ENCODE measurements at places on chromosomes 1 and 21.

GRCh38 chr1:80258659-80259058 is 1252.1 kb upstream of the ADGRL4 start:
- DNase-seq: no peak

DNA sequence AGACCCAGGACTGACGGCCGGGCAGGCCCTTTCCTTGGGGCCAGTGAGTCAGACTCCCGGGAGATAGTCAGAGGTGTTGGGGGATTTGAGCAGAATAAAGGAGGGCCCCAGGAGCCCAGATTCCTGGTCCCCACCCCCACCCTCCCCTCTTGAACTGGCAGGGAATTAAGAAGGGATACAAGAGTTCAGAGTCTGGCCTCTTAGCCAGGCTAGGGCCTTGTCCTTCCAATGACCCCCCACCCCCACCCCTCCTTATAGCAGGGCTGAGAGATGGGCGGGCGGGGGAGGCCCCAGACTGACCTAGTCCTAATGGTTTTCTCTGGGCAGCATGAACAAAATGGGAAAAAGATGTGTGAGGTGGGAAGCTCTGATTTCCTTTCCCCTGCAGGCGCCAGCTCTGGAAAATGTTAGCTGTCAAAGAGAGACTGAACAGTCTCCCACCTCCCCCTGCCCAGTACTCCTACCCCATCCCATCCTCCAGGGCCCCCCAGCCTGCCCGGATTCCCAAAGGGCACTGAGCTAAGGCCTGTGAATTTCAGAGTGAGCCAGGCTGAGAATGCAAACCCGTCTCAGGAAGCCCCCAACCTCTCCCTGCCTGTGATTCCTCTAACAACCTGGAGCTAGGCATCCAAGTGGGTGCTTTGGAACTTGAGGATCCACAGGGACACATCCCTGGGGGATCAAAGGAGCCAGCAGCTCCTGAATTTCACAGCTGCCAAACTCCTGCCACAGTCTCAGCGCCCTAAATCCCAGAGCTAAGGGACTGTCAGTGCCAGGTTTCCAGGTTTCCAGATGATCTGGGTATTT is 5.8 kb upstream of the CRABP2 start:
- no peak for DNase-seq

- no peak for DNase-seq
Observed at GRCh38 chr1:223714849-223715603, 2.7 kb downstream of the CAPN2 start.

DNA sequence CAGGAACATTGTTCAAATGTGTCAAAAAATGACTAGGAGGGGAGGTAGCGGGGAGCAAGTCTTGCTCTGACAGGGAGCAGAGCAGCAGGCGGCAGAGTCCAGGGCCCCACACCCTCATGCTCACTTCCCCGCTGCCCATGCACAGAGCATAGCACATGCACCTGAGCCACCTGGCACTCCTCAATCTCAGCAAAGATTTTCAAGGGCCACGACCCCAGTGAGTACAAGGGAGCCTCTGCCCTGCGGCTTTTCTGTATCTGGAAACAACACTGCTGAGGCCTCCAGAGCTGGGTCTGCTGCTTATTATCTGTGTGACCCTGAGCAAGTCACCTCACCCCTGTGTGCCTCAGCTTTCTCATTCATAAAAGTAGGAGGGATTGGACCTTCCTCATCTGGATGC is 1.1 kb upstream of the GJB3 start:
- no peak for DNase-seq

DNA sequence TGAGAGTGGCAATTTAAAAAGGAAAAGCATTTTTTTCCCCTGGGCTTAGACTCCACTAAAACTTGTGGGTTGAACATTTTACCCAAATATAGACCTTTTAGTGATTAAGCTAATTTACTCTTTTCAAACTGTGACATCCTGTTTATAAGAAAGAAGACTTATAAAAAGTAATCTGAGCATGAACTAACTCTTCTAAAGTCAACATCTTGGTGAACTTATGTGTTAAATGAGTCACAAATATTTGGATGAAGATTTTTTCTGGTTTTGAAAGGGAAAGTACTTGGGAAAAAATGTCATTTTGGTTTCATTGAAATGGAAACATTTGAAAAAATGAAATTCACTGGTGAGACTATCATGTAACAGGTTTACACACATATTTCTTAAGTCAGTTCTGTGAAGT is 109.8 kb downstream of the KCNK2 start:
- no peak for DNase-seq

DNA sequence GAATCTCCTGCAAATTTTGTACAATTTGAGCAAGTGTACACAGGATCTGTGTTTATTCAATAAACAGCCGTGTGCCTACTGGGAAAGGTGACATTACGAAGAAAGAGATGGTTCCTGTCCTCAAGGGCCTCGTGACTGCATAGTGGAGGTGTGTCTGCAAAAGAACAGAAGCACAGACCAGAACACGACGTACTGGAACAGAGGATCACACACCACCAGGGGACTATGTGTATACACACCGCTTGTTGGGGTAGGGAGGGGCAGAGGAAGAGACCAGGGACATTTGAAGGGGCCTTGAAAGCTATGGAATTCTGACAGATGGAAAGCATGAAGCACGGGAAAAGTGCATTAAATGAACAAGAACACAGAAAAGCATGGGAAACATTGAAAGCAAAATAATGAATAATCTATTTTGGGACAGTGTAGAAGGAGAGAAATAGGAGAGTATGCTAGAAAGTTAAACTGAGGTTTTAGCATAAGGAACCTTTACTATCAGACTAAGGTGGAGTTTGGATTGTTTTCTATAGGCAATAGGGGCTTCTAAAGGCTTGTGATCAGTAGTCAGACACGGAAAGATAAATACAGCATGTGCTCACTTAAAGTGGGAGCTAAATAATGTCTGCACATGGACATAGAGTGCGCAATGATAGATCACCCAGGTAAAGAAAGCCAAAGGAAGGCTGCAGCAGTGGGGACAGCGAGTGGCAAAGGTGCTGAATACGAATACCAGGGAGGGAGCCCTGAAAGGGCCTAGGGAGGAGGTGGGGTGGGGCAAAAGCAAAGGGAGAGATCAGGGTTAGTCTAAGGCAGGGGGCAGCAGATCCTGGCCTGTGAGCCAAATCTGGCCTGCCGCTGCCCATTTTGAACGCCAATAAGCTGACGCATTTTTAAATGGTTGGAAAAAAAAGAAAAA is 11.0 kb downstream of the JAK1 start:
- no peak for DNase-seq

GRCh38 chr21:44697811-44698734 is 1.1 kb downstream of the KRTAP10-12 start:
- no peak for DNase-seq

GRCh38 chr21:33943293-33943692 is 27.7 kb upstream of the ATP5PO start:
- DNase-seq: no peak

GRCh38 chr1:180920702-180921101 is 8.0 kb downstream of the KIAA1614 start:
- no peak for DNase-seq

DNA sequence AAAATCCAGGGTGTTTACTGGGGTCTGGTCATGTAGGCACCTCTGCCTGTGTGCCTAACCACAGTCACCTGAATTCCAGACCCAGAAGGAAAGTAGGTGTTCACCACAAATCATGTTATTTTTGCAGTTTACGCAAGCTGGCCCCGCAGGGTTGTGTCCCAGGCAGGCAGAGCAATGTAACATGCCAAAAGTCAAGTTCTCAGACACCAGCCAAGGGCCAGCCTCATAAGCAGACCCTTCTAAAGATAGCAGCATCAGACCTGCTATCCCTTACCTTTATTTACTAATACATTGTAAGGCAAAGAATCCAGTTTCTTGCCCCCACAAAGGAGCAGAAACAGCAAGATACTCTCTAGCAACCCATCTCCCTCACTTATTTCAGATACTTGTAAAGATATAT is 83.0 kb downstream of the GPR161 start:
- no peak for DNase-seq

DNA sequence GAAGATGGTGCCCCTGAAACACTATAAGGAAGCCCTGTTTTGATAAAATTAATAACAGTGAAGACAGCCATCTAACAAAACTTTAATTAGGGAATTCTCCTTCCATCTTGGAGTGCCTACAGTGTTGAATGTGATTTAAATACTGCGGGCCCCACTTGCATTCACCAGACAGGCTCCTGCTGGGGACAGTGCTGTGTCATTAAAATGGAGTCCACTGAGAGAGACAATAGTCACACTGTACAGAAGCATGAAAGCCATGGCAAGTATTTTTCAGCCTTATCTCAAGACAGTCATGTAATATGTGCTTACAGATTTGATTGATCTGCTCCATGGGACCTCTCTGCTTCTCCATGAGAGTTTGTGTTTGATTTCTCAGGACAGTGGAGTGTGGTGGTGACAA is 29.7 kb upstream of the ZBTB18 start:
- no peak for DNase-seq

- DNase-seq: no peak
Observed at GRCh38 chr1:107990606-107991005, 25.6 kb upstream of the VAV3 start.
